Left colon (tissue), 2 donors: ENCODE measurements at places on chromosomes 5 and 9. TPM values are rescaled to one million over a fixed set of nuclear protein-coding genes. Genes with fewer than 3 reads are reported as not detected.

DNA sequence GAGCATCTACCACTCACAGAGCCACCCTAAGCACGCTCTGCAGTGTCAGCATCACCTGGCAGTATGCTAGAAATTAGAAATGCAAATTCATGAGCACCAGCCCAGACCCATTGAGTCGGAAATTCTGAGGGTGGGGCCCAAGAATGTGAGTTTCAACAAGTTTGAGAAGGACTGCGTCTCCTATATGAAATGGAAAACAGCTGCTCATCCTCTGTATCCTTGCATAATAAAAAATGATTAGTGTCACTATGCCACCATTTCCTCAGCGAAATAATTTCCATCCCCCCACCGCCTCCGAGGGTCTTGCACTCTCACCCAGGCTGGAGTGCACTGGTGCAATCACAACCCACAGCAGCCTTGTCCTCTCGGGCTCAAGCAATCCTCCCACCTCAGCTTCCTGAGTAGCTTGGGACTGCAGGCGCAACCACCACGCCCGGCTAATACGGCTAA, 1.3 kb upstream of the IQGAP2 start:
- DNase-seq: peak; percentile 19

- DNase-seq: no peak
Measured at GRCh38 chr5:53820119-53820801, 259.8 kb downstream of the NDUFS4 start.

GRCh38 chr5:93476251-93476742, 104.7 kb downstream of the NR2F1-AS1 start:
- no peak for DNase-seq

GRCh38 chr5:54861212-54861894, 124.0 kb downstream of the ESM1 start:
- DNase-seq: no peak

PCDHB16 gene
- 1.2 TPM for total RNA-seq

LPCAT1 gene
- 16.7 TPM for total RNA-seq

IL3 gene
- not detected for total RNA-seq

CTXN3 gene
- not detected for total RNA-seq

DNA sequence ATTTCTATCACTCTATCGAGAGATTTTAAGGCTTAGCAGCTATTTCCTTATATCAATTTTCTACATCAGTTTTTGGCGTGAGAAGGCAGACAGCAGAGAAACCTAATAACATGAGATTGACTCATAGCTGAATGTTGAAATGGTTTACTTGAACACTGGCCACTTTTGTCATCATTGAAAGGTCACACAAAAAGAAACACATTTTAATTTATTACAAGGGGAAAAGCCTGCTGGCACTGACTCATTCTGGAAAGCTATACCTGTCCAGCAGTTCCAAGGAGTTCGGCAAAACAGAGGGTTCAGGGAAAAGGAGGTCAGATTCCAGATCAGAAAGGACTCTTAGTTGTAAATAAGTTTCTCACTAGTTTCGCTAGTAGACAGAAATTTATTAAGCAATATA, 566.4 kb downstream of the DNAH5 start:
- DNase-seq: no peak
